ENCODE measurements at places on chromosomes 1 and 21. TPM values are rescaled to one million over a fixed set of nuclear protein-coding genes. Genes with fewer than 3 reads are reported as not detected.

DNA sequence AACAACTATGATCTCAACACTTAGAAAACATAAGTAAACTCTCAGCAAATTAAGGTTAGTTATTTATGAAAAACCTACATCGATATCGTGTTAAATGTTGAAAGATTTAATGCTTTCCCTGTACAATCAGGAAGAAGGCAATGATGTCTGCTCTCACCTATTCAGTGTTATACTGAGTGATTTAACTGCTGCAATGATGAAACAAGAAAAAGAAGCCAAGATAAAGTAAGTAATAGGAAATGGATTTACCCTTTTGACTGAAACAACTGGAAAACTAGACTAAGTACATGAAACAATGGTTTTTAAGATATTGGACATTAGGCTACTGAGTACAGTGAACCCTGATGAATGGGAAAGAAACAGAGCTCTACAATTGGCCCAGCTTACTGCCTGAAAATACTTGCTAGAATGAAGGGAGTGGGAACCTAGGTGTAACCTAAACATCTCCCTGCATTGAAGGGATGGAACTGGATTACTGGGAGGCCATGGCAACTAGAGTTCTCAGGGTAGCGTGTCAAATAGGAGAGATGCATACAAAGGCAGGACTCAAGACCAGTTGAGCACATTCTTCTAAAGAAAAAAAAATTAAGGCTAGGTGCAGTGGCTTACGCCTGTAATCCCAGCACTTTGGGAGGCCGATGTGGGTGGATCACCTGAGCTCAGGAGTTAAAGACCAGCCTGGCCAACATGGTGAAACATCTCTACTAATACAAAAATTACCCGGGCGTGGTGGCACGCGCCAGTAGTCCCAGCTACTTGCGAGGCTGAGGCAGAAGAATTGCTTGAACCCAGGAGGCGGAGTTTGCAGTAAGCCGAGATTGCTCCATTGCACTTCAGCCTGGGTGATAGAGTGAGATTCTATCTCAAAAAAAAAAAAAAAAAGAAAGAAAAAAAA is 37.3 kb downstream of the SNRPE start:
- no peak for DNase-seq

GRCh38 chr1:6515771-6516170 is 24.3 kb upstream of the PLEKHG5 start:
- DNase-seq = no peak

The RFX5 gene
- total RNA-seq = 21.1 TPM

The NRAS gene
- 6.9 TPM for total RNA-seq

DNA sequence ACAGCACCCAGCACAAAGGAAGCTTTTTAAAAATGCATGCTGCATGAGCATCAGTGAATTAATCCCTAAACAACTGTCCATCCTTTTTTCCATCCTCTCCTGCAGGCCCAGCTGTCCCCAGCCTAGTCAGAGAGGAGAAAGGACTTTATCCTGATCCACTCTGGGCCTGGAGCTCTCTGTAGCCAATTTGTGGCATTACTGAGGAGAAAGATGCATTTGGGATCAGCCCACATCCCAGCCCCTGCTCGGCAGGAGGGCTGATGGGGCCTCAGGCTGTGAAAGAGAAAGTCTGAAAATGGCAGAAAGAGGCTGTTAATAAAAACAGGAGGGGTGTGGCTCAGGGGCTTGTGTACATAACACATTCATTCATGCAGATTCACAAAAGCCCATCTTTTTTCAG is 37.5 kb upstream of the ATP2B4 start:
- DNase-seq = no peak

DNA sequence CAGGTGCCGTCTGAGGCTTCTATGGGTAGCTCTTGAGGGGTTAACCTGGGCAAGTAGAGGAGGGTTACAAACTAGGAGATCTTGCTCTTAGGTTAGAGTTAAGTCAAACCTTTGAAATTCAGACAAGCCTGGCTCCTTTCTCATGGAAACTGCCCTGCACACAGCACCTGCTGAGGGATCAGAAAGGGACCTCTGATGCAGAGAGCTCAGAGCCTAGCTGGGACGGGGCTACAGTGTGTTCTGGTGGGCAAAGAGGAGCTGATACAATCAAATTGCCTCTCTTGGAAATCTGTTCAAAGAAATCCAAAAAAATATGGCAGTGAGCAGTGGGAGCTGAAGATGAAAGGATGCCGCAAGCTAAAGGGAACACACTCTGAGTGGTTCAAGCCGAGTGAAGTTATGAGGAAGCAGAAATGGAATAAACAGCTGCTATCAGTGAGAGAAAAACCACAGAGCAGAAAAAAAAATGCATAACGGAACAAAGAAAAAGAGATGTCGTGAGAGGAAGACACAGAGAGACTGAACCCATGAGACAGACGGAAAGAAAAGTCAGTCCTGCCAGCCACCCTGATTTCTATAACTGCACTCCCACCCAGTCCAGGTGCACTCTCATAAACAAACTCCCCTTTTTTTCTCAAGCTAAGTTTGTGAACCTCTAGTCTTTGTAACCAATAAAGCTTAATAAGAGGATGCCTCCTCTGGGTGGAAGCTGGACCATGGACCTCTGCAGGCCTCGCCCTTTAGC is 26.6 kb downstream of the PAFAH2 start:
- DNase-seq = no peak

All from left ventricle myocardium superior (tissue), 1 donor.